ENCODE measurements at places on chromosomes 7 and 10.

DNA sequence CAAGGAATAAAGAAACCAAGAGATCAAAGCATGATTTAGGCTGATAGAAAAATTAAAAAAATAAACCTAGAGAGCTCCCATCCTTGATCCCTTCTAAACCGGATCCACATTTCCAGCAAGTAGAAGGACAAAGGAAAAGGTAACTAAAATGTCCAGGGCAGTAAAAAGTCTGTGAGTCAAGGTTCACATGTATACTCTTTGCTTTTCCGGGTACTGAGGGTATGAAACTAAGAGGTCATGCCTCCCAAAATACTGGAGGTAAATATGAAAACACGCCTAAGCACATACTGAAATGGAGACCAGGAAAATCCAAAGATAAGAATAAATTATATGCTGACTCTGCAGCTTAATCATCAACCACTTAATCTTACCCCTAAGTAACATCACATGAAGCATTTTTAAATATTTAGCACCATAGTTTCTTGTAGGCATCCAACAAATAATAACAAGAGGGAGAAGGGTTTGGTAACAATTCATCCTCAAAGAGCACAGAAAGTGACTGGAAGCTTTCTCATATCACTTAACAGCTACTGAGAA, 35.4 kb downstream of the JAZF1 start:
- DNase-seq: no peak

GRCh38 chr7:81676813-81677212, 93.0 kb downstream of the HGF start:
- no peak for DNase-seq

DNA sequence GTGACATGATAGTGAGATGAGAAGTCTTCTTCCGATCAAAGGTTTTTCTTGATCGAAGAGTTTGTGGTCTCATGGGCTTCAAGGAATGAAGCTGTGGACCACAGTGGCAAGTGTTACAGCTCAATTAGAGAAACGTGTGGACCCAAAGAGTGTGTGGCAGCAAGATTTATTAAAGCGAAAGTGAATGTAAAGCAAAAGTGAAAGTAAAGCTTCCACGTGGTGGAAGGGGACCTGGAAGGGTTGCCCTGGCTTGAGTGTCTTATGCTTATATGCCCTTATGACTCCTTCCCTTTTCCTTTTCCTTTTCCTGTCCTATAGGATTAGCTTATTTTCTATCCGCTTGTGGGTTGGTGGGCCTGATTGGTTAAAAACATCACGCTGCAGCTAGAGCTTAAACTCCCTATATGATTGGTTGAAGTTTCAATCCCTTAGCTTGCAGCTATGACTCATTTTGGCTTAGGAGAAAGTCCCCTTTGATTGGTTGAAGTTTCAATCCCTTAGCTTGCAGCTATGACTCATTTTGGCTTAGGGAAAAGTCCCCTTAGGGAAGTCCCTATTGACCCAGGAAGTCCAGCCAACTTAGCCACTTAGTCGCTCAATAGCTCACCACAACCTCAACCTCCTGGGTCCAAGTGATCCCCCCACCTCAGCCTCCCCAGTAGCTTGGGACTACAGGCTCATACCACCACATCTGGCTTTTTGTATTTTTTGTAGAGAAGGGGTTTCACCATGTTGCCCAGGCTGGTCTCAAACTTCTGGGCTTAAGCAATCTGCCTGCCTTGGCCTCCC, 34.7 kb downstream of the MRPS24 start:
- DNase-seq: peak; percentile 16

- no peak for DNase-seq
Measured at GRCh38 chr10:48564466-48565160, 40.3 kb downstream of the ARHGAP22 start.

DNA sequence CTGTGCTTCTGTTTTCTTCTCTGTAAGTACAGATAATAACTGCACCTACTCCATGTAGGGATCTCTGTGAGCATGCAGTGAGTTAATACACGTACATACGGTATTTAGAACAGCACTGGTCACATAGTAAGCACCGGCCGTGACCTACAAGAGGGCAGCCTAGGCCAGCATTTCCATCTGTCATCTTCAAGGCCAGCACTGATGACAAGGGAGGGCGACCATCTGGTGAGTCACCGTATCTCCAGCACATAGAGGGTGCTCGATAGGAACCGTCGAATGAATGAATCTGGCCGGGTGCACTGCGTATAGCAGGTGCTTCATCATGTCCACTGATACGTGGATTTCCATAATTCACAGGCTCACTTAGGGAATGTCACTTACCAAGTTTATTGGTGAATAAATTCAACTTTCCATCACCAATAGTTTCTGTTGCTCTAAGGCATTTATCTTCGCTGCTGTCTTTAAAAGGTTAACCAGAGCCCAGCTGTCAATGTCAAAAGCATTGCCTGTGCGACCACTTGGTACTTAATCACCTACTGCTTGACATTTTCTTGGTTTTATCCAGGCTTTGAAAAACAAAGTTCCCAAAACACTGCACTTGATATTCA, 8.3 kb downstream of the NOD1 start:
- no peak for DNase-seq

DNA sequence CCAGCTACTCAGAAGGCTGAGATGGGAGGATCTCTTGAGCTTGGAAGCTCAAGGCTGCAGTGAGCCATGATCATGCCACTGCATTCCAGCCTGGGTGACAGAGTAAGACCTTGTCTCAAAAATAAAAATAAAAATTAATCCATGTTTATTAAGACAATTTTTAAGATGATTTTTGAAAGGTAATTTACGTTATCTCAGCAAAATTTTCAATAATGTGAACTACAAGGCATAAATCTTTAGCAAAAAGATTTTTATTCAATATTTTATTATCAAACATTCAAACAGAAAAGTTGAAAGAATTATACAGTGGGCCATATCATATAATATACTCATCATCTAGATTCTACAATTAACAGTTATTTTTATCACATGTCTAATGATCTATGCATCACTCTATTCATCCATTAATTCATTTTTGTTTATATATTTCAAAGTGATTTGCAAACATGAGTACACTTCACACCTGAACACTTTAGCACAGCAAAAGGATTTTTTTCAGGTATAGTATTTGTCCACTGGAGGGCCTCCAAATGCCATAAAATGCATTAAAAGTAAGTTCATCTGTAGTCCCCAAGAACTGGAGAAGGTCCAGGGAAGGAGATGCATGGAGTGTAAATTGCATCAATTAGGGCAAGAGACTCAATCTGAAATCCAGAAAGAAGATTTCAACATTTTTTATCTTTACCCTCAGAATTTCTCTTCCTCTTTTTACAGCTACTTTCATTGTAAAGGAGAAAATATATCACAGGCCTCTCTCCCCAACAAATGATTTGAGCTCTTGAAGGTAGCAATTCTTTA, 38.6 kb upstream of the RSBN1L start:
- no peak for DNase-seq

DNA sequence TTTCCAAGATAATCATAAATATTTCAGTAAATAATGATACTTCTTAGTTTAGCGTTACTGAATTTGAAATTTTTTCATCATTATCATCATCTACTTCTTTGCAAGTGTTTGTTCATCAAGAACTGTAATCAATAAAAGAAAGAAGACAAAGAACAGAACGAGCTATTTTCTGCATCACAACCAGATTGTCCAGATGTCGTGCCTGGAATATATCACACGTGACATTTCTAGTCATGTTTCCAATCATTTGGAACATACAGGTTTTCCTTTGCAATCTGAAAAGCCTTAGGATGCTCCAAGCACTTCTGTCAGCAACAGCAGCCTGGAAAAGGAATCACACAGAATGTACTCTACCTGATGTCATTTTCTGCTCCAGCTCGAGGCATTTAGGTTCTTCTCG, 107.4 kb downstream of the FAM107B start:
- DNase-seq: no peak

GRCh38 chr10:31878486-31878885, 50.1 kb downstream of the ARHGAP12 start:
- no peak for DNase-seq

DNA sequence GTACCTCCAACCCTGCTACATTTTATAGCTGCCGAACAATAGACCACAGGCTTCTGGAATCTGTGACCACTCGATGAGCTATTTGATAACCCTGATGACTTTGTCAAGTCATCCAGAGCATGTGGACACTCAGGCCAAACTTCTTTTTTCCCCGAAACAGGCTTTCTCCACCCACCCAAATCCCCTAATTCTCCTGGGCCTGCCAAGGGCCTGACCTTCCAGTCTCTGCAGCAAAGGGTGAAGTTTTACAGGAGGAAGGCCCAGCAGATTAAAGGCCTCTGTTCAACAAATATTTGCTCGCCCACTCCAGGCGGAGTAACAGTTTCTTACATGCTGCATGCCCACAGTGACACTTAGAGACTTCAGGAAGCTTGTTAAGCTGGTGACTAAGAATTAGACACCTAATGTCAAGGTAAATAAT, 2.0 kb downstream of the JCAD start:
- no peak for DNase-seq

DNA sequence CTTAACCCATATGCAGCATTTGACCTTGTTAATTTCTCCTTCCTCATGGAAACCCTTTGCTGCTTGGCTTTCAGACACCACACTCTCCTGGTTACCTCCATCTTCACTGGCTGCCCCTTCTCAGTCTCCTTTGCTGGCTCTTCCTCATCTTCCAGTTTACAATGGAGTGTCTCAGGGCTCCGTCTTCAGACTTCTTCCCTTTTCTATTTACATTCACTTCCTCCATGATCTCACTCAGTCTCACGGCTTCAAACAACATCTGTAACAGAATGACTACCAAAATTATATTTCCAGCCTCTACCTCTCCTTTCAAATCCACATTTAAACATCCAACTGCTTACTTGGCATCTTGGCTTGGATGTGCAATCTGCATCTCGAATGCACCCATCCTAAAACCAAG, 140.4 kb downstream of the DKK1 start:
- DNase-seq: no peak

DNA sequence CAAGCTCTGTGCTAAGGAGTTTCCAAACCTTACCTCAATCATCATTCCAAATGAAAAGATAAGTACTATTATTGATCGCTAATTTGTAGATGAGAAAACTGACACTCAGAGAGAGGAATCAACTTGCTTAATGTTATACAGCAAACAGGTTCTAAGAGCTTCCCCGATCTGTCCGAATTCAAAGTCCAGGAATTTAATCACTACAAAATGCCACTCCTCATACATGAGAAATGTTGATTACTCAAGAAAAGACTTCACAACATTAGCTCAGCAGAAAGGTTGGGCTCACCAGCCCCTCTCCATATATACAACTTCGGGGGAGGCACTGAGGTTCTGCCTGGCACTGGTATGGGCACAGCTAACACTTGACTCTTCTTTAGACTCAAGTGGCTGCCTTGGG, 80.7 kb downstream of the SLC16A9 start:
- no peak for DNase-seq

- DNase-seq: no peak
Measured at GRCh38 chr10:131830446-131831130, 70.2 kb upstream of the PPP2R2D start.

- DNase-seq: no peak
Measured at GRCh38 chr10:86613905-86614304, 40.4 kb upstream of the OPN4 start.

GRCh38 chr7:17274551-17275245, 23.8 kb upstream of the AHR start:
- no peak for DNase-seq

DNA sequence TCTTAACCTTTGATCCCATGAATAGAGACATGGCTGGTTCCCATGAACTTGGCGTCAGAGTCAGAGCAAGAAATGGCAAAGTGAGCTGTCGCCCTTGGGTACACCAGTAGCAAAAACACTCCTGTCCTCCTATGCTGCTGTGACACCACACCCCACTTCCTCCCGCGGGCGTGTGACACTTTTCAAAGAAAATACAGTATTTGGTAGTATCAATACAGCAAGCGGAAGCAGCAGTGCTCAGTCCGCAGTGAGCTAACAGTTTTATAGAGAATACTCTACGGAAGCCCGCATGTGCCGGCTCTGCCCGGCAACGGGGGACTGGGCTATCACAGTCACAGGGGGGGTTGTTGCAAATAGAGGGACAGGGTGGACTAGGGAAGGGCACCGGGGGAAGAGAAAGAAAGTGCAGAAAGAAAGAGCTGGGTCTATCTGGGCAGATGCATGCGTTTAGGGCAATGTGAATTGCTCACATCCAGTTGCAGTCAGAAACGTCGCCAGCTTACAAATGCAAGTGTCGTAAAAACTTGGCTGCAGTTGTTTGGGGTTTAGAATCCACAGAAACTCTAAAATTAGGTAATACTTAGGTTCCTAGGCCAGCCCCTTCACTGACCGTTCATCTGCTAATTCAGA, 49.8 kb downstream of the PRKCQ start:
- DNase-seq: peak; percentile 60
